HuH-7 (cell line): ENCODE measurements at places on chromosomes 1 and 21.

DNA sequence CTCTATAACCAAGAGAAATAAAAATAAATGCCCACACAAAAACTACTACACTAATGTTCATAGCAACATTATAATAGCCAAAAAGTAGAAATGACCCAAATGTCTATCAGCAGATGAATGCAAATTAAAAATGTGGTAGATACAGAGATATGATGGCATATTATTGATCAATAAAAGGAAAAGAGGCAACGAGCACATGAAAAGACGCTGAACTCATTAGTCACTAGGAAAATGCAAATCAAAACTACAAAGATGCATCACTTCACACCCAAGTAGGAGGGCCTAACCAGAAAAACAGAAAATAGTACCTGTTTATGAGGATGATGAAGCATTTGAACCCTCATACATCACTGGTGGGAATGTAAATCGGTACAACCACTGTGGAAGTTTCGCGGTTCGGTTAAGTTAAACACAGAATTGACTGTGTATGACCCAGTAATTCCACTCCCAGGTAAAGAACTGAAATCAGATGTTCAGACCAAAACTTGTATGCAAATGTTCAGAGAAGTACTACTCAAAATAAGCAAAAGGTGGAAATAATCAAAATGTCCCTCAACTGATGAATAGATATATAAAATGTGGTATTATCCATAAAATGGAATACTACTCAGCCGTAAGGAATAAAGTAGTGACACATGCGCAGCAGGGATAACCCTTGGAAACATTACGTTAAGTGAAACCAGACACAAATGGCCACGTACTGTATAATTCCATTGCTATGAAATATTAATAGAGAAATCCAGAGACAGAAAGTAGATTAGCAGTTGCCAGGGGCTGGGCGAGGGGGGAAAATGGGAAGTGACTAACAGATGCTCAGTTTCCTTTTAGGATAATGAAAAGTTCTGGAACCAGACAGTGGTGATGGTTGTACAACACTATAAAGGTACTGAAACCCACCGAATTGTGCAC, 3.1 kb downstream of the USP48 start:
- DNase-seq, result no peak

GRCh38 chr1:205959789-205960188, 16.5 kb upstream of the SLC26A9 start:
- no peak for DNase-seq

- no peak for DNase-seq
These were observed 263.9 kb upstream of the KAZN start for GRCh38 chr1:14334336-14335176.

- DNase-seq, result no peak
These were observed 5.8 kb upstream of the LAD1 start for GRCh38 chr1:201404722-201405483.

DNA sequence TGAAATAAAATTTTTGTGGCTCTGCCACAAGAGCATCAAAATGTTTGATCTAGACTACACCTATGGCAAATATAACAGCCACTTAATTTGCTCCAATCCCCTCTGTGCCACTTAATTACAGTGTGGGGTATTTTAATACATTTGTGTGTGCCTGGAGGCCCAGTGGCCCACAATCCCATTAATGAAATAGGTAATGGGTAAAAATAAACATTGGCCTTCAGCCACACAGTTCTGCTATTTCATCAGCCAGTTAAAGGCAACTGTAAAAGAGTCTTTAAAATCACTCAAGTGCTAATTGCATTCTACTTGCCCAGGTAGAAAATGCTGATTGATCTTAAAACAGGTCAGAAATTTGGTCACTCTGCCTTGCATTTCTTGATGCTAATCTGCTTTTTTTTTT, 151.6 kb upstream of the UBE2U start:
- DNase-seq, result no peak

GRCh38 chr1:209527993-209528717, 55.4 kb upstream of the CAMK1G start:
- DNase-seq, result peak; percentile 6
